Activated naive CD4-positive, alpha-beta T cell treated with anti-CD3 and anti-CD28 coated beads for 36 hours (primary cell): ENCODE measurements at places on chromosomes 5 and 9.

DNA sequence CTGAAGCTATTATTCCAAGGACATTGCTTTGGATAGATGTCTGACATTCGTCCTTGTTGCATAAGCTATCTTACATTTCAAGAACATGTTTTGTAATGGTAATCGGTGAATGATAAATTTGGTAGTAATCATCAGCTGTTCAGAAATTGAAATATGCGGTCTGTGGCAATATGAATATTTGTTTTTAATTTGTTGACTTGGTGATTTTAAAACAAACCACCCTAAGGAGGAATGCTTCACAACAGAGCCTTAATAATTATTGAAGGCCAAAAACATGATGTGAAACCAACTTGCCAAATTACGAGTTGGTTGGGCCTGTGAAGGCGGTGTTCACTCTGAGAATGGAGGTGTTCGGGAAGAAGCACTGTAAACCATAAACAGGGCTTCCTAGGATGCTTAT, 149.7 kb upstream of the TUT7 start:
- DNase-seq = no peak

DNA sequence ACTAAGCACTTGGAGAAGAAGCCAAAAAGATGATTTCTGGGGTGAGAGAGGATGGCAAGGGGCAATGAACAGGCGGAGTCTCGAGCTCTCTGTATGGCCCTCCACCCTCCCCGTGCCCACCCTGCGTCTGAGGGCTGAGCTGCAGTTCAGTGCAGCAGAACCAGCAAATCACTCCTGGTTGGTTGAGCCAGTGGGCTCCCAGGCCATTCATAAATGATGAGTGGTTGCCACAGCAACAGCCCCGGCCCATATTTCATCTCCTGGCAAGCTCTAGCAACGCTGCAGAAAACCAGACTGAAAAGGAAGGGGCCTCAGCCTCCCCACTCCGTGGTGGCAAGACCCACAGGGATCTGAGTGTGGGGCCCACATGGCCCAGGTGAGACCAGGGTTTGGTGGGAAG, 93.8 kb upstream of the PPP1R26 start:
- no peak for DNase-seq

GRCh38 chr5:158545949-158546530, 553.7 kb downstream of the EBF1 start:
- DNase-seq = no peak

DNA sequence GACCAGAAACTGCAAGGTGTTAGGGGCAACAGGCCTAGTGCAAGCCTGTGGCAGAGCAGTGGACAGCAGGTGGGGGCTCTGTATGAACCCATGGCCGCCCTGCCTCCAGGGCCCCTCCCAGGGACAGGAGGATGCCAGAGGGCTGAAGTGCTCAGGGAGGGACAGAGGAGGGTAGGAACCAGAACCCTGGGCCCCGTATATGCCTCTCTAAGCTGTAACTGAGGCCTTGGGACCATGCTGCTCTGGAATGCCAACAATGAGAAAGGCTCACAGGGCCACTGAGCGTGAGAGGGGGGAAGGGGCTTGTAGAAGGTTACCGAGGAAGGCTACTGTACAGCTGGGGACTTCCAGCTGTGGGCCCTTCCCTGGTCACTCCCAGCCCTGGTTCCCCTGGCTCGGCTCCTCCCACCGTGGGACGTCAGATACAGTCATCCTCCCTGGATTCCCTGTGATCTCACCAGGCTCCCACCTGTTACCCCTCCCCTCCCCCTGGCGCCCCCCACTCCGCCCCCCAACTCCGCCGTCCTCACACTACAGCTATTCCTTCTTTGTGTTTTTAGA, 21.1 kb downstream of the AQP7 start:
- DNase-seq = no peak

- no peak for DNase-seq
Measured at GRCh38 chr9:99039505-99040182, 65.3 kb upstream of the TGFBR1 start.

DNA sequence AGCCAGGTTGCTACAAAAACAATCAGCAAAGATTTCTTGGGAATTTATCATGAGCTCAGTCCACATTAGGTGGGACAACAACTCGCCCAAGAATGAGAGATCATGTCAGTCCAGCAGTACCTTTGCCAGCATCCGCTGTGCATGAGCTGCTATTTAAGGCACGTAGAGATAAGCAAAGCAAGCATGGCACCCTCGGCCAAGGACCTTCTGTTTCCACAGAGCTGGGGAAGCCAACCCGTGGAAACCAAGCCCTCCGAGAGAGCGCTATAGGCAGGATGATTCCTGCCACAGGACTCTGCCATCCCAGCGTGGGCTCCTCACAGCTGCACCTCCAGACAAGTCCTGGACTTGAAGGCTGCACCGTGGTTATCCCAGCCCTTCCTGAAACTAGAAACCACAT, 189.5 kb upstream of the PPP1R26 start:
- DNase-seq = no peak

GRCh38 chr9:133067006-133067405, 5.2 kb downstream of the CEL start:
- no peak for DNase-seq

DNA sequence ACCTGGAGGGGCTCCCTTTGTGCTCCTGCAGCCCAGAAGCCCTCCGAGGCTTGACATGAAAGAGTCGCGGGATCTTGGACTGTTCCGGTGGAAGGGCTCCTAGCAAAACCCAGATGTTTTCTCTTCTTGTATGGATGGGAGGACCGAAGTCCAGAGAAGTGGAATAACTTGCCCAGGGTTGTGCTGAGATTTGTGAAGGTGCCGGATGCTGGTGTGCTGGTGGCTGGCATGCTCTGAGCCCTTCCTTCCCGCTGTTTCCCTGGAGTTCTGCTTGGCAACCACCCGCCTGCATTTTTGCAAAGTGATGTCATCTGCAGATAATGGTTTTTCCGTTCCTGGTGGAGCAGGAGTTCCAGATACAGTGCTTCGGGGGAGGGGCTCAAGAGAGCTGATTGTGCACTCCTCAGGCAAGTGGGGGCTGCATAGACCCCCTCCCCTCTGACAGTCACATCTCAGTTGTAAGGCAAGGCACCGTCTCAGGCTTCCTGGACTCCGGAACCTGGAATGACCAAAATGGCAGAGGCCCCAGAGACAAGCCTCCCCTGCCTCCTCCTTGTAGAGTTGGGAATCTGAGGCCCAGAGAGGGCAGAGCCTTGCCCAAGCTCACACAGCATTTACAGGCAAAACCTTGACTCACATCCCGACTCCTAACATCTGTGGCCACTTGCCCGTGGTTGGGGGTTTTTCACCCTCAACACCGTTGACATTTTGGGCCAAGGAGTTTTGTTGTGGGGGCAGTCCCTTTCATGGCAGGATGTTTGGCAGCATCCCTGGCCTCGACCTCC, 157.0 kb downstream of the RGS3 start:
- peak; percentile 71 for DNase-seq

GRCh38 chr5:149456597-149457392, 77.7 kb upstream of the IL17B start:
- no peak for DNase-seq

DNA sequence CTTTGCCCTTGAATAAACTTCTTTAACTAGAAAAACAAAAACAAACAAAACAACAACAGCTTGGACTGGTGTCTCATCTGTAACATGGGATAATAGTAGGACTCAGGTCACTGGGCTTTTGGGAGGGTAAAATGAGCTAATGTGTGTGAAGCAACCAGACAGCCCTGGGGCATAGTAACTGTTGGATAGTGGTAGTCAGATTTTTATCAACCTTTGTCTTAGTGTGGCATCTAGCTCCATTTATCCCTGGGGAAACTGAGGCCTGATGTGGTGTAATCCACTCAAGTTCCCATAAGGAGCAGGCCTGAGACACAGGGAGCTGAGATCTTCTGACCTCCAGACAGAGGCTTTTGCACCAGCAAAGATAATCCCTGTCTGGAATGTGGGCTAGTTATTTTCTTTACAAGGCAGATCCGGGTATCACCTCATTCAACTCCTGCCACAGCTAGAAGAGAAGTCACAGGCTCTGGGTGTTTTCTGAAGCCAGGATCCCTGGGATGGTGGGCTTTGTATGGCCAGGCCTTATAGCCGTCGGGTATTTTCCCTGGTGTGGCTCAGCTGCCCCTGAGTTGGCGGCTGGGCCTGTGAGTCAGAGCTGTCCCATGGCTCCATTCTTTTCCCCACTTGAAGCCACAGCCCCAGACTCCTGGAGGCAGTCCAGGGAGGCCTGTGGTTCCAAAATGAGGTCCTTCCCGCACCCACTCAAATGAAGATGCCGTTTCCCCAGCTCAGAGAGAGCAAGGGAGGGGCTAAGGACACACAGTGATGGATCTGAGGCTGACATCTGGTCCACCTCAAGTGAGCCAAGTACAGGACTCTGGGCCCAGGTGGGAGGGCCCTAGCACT, 26.1 kb upstream of the CSF1R start:
- no peak for DNase-seq
